Activated naive CD8-positive, alpha-beta T cell treated with anti-CD3 and anti-CD28 coated beads, Interleukin-2, amount 50 U/mL, for 24 hours (primary cell): ENCODE measurements at places on chromosomes 4 and X.

- no peak overlapping the region for H3K27ac ChIP-seq
- peaks cover 17% of the 10 kb centered on the region for H3K27me3 ChIP-seq
- no peaks in the 10 kb centered on the region for H3K4me1 ChIP-seq
- H3K4me3 ChIP-seq = no peak overlapping the region
- DNase-seq = no peak
Observed at GRCh38 chr4:185541251-185541727, 6.0 kb upstream of the PDLIM3 start.

DNA sequence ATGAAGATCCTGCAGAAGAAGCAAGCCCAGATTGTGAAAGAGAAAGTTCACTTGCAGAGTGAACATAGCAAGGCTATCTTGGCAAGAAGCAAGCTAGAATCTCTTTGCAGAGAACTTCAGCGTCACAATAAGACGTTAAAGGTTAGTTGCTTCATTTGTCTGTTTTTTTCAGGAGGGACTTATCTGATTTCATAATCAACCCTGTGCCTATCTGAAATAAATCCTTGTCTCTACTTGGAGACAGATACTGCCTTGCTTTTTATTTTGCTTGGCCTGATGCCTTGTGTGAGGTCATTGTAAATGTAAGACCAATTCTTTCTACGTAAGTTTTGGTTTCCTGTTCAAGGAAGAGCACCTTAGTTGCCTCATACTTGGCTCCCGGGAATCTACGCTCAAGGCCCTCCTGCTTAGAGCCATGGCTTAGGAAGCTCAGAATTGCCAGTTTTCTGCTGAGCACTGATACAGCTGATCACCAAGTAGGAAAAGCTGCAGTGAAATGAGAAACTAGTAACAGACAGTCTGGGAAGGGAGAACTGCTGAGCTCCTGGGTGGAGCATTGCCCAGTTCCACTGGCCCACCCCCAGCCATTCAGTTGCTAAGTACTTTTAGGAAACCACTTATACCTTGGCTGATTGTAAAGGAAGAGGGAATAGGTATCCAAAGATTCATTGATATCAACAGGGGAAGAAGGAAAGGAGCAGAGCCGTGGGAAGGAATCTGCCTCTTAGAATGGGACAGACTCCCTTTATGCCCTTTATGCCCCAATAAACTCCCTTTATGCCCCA lies 41.8 kb downstream of the RBBP7 start:
- H3K4me3 ChIP-seq = no peak overlapping the region
- DNase-seq = no peak
- H3K27me3 ChIP-seq = no peaks in the 10 kb centered on the region
- peaks cover 12% of the 10 kb centered on the region for H3K4me1 ChIP-seq
- no peak overlapping the region for H3K27ac ChIP-seq
- peaks cover 21% of the 10 kb centered on the region for H3K36me3 ChIP-seq

- no peak overlapping the region for H3K4me3 ChIP-seq
- H3K27ac ChIP-seq = no peak overlapping the region
- H3K36me3 ChIP-seq = peaks cover 2% of the 10 kb centered on the region
Observed at GRCh38 chrX:63186137-63186536, 165.0 kb downstream of the SPIN4 start.

DNA sequence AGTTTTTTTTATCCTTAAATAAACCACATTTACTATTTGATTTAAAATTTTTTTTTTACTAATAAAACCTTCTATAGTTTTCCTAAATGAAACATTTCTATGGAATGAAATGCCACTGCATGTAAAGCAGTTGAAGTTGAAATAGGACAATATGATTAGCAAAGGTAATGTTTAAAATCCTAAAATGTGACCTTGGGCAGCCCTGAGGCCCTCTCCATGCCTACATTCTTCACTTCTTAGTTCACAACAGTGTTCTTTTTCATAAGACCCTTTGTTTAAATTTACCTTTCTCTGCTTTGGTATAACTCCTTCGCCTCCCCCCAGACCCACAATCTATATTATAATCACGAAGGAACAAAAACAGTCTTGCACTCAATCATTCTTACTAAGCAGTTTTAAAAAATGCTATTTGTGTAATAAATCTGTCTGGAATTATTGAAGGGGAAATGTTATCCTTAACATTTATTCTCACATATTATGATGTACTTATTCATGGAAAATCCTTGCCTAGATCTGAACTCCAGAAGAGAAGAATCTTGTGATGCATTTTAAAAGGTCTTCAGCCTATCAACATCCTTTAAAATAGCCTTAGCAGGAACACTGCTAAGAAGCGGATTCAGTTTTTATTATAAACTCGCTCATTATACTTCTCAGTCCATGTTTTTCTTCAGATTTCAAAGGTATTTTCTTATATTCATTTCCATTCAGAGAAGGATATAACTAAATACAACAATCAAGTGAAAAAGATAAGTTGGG lies 124.6 kb upstream of the NAP1L5 start:
- no peaks in the 10 kb centered on the region for H3K36me3 ChIP-seq
- no peak overlapping the region for H3K27ac ChIP-seq
- no peak for DNase-seq
- peaks cover 16% of the 10 kb centered on the region for H3K4me1 ChIP-seq
- H3K4me3 ChIP-seq = peak overlapping the region; percentile 86

DNA sequence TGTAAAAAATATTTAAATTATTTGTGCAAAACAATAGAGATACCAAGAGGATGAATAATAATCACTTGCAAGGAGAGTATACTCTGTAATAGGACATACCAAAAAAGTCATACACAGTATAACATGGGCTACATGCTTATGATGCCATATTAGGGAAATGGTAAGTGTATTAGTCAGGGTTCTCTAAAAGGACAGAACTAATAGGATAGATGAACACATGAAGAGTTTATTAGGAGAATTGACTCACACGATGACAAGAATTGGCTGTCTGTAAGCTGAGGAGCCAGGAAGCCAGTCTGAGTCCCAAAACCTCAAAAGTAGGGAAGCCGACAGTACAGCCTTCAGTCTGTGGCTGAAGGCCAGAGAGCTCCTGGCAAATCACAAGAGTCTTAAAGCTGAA lies 151.2 kb downstream of the DTHD1 start:
- DNase-seq = no peak
- H3K4me3 ChIP-seq = no peak overlapping the region
- no peaks in the 10 kb centered on the region for H3K27me3 ChIP-seq

GRCh38 chr4:124530464-124531077 lies 182.0 kb downstream of the ANKRD50 start:
- no peak for DNase-seq
- no peak overlapping the region for H3K4me3 ChIP-seq
- no peaks in the 10 kb centered on the region for H3K27me3 ChIP-seq

DNA sequence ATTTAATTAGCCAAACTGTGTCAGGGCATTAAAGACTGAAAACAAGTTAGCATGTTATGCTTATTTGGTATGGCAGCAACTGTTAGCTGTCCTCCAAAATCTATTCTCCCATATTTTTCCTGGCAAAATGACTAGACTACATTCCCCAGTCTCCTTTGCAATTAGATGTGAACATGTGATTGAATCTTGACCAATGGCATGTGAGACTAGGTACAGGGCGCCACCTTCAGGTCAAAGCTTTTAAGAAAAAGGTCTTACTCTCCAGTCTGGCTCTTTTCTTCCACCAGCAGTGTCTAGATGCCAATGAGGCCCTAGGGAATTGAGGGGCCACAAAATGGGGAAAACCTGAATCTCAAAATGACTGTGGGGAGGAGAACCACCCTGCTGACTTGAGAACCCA lies 408.2 kb downstream of the SMARCA1 start:
- no peaks in the 10 kb centered on the region for H3K36me3 ChIP-seq
- peak; percentile 10 for DNase-seq
- H3K27me3 ChIP-seq = no peaks in the 10 kb centered on the region
- H3K27ac ChIP-seq = no peak overlapping the region
- H3K4me1 ChIP-seq = no peaks in the 10 kb centered on the region

DNA sequence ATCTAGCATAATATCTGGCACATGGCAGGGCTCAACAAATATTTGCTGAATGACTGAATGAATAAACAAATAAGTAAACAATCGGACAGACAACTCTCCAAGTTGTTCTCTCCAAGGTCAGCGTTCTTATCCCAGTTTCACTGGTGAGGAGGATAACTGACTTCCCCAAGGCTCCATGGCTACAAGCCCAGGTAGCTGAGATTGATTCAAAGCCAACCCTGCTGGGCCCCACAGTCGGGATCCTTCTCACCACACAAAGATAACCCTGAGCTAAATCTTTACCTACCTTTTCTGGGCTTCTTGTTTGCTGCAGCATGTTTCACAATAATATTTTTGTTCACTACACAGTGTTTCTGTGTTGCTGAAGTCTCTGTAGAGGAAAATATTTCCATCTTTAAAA lies 54.9 kb downstream of the USP46 start:
- no peak for DNase-seq
- peaks cover 6% of the 10 kb centered on the region for H3K36me3 ChIP-seq
- no peak overlapping the region for H3K4me3 ChIP-seq
- H3K4me1 ChIP-seq = no peaks in the 10 kb centered on the region

GRCh38 chrX:54819201-54819600 lies 11.7 kb downstream of the MAGED2 start:
- no peak overlapping the region for H3K27ac ChIP-seq
- H3K27me3 ChIP-seq = no peaks in the 10 kb centered on the region
- peaks cover 8% of the 10 kb centered on the region for H3K36me3 ChIP-seq
- no peak overlapping the region for H3K4me3 ChIP-seq
- DNase-seq = no peak
- peaks cover 2% of the 10 kb centered on the region for H3K4me1 ChIP-seq

- DNase-seq = no peak
- peaks cover 4% of the 10 kb centered on the region for H3K27me3 ChIP-seq
- no peak overlapping the region for H3K27ac ChIP-seq
- H3K36me3 ChIP-seq = no peaks in the 10 kb centered on the region
- H3K4me1 ChIP-seq = peaks cover 2% of the 10 kb centered on the region
- H3K4me3 ChIP-seq = no peak overlapping the region
Observed at GRCh38 chr4:104728380-104729122, 233.9 kb upstream of the CXXC4 start.

DNA sequence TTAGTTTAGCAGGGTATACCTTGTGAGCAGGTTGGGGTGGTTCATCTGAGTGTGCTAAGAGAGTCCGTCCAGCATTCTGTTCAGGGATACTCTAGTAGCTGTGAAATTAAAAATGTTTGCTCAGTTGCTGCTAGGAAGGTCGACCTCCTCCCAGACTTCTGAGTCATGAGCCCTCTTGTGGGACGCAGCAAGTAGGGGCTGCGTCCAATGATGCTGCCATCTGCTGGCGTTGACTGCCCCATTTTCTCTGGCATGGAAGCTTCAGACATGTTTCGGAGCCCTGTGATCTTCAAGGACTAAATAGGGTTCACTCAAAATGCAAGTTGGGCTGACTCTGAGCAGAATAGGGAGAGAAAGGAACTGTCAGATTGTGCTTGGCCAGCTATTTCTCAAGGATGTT lies 201.0 kb upstream of the ARSJ start:
- no peak overlapping the region for H3K4me3 ChIP-seq
- peak; percentile 33 for DNase-seq
